ENCODE measurements at places on chromosomes 16 and 17.

DNA sequence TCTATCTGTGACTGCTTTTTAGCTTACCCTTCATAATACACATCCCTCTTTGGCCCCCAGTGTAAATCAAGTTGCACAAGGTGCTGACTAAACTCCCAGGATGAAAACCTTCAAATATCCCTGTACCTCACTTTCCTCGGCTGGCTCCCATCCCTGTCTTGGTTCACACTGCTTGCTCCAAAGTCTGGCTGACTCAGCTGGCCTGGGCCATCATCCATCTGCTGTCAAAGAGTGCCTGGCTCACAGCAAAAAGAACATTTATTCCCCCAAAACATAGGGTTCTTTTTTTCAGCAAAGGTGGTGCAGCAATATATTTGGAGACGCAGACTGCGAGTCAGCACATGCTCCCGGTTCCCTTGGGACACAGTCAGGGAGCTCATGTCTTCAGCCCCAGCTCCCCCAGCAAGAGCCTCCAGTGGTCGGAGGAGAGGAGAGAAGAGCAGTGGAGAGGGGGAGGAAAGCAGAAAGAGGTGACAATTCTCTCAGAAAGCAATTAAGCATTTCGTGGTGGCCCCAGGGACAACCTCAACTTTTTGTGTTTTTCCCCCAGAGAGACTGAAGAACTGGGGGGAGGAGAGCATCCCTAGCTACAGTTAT lies 26.1 kb downstream of the GPR142 start:
- no peak for DNase-seq

- DNase-seq = no peak
Observed at GRCh38 chr17:14902297-14902696, 362.8 kb downstream of the PMP22 start.

DNA sequence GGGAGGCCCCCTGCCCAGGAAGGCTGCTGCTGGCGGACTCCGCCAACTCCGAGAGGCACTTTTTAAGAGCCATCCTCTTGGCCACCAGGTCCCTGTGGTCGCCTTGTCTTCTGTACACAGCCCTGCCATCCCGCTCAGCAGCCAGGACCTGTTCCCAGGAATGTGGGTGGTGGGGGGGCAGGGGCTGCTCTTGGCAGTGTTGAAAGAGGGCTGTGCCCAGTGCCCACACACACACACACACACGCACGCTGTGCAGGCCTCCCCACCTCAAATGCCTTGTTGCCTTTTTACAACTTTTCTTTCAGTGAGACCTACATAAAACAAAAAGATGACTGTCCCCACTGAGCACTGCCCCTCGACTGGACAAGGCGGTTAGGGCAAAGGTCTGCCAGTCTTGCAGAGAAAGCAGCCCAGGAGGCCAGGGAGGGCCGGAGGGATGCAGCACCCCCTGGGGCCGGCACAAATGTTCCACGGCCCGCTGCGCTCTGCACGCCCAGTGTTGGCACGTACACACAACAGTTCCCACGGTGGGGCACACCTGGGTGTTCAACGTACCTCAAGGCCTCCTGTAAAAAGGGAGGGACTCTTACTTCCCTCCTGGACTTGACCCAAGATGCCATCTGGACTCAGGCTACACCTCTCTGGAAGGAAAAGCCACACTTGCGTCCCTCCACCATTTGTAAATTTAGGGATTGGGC lies 18.5 kb upstream of the PITPNA start:
- no peak for DNase-seq

DNA sequence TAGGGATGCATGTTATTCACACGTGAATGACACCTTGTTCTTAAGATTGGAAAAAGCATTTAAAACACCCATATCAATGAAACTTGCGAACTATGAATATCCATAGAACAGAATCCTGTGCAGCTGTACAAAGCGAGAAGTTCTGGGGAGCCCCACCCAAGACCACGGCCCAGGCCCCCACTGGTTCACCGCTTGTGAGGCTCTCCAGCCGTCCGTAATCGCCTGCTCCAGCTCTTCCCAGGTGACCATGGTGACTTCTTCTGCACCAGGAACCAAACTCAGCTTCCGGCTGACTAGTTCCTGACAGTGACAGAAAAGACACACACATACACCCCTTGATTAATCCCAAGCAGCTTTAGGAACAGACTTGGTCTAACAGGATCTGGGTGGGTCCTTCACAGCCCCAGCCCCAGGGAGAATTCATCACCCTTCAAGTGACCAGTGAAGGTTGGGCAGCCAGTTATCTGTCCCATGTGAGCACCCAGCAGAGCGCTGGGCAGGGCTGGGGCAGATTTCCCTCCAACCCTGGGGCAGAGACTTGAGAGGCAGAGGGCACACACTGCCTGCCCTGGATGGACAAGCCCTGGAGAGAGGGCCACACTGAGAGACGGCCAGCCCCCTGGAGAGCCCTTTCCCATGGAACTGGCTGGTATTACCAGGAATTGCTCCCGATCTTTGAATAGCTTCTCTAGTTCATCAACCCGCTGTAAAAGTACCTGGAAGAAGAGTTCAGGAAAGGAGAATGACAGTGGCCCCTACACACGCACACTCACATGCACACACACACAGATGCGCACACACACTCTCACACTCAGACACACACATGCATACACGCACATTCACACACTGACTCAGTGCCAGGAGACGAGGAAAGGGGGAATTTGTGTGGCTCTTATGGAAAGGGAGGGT lies 3.6 kb downstream of the QRICH2 start:
- DNase-seq = no peak

DNA sequence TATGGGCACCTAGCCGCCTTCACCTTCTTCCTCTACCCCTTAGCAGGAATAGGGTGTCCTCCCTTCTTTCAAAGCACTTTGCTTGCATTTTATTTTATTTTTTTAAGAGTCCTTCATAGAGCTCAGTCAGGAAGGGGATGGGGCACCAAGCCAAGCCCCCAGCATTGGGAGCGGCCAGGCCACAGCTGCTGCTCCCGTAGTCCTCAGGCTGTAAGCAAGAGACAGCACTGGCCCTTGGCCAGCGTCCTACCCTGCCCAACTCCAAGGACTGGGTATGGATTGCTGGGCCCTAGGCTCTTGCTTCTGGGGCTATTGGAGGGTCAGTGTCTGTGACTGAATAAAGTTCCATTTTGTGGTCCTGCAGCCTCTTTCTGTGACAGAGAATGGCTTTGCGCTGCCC lies 4.6 kb downstream of the TMUB2 start:
- no peak for DNase-seq

- DNase-seq = peak; percentile 74
Observed at GRCh38 chr16:81181013-81181720, 57.3 kb upstream of the BCO1 start.

DNA sequence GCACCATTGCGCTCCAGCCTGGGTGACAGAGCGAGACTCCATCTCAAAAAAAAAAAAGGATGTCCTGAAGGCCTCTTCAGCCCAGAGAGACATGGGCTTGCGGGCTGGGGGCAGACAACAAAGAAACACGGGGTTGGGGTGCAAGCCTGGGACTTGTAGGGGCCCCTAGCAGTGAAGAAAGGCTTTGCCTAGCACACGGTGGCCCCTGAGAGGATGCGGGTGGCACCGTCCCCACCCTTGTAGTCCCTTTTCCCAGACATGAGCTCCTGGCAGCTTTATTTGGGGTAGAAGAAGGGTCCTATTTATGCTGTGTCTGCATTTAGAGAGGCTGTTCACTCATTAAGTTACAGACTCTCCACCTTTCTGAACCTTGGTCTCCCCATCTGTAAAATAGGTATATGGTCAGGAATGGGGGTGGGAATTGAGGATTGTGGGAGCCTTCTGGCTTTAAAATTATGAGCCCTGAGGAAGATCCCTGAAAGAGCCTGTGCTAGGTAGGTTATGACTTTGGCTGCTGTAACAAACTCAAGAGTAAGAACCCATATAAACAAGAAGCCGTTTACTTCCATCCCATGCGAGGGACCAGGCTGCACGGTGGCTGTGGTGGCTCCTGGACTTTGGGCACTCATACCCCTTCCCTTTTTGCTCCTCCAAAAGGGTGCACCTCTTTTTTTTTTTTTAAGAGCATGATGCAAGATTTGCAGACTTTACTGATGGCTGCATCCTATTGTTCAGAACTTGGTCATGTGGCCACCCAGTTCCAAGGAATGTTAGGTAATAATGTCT lies 20.6 kb upstream of the ADGRG1 start:
- DNase-seq = no peak

DNA sequence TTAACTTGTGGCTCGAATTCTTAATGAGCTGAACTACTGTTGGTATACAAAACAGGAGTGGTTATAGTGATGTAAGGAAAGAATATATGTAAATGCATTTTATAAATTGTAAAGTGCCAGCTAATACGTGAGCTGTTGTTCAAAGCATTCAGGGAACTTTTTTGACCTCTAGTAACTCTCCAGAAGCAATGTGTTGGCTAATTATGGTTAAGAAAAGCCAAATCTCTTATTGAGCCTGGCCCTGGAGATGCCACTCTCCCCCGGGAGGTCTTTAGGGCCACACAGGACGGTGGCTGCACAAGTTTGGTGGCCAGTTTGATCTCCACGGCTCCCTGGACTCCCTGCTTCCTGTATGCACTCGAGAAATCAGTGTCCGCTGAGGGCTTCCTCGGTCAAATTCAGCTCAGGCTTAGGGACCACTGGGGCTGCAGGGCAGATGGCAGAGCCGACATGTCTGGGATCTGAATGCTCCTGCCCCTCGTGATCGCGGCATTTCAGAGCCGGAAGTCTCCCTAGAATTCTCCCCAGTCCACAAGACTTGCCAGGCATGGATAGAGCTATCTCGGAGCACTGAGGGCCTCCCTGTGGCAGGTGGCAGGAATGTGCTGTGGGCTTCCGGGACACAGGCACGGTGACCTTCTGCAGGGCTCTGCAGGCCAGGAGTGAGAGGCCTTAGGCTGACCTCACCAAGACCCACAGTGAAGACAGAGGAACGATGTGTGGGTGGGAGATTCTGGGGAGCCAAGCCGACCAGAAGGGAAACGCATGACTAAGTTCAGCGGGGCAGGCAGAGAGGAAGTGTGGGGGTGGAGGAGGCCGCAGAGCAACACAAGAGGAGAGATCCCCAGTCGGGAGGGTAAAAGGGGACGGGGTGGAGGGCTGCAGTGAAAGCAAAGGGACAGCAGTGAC lies 18.6 kb upstream of the PITPNM3 start:
- no peak for DNase-seq

- no peak for DNase-seq
Observed at GRCh38 chr17:43517615-43518386, 28.3 kb downstream of the ETV4 start.

GRCh38 chr17:73156887-73157520 lies 7.8 kb upstream of the SSTR2 start:
- DNase-seq = no peak

GRCh38 chr17:1146561-1147265 lies 33.1 kb downstream of the ABR start:
- DNase-seq = no peak

DNA sequence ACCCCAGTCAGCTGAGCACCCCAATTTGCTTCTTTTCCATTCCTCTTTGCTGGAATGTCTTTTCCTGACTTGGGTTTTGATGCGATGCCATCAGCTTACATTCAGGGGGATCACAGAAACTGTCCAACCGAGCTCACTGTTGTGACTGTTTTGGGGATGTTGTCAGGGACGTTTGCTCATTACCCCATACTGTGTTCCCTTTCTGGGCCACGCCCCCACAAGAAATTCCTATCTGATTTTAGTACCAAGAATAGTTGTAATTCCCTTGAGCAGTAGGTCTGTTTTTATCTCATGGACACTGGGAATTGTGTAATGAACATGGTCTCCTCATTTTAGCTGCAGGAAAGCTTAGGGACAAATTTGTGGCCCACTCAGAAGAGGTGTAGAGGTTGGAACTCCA lies 2.6 kb upstream of the NTN1 start:
- no peak for DNase-seq

GRCh38 chr16:4382795-4383357 lies 11.2 kb downstream of the VASN start:
- no peak for DNase-seq

DNA sequence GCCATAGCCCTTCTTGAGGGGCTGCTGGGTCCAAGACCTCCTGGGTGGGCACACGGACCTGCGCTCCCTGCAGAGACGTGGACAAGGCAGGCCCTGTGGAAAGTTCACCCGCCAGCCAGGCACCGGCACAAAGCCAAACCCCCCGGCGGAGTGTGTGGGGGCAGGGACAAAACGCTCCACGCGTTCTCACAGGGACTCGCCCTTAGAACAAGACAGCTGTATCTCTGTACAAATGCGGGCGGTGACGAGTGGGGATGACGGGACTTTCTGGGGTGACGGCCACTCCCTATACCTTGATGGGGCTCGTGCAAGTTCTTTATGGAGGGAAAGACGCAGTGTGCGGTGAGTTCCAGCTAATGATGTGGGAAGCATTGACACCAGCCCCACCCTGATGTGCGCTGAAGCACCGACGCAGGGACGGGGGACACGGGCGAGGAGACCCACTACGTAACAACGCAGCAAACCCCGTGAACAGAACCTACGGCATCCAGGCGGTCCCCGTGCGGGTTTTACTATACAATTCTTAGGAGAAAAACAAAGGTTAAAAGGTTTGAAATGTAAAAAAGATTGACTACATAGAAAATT lies 49.4 kb downstream of the LMF1 start:
- no peak for DNase-seq

GRCh38 chr16:21659124-21659523 lies 4.6 kb upstream of the OTOA start:
- no peak for DNase-seq

DNA sequence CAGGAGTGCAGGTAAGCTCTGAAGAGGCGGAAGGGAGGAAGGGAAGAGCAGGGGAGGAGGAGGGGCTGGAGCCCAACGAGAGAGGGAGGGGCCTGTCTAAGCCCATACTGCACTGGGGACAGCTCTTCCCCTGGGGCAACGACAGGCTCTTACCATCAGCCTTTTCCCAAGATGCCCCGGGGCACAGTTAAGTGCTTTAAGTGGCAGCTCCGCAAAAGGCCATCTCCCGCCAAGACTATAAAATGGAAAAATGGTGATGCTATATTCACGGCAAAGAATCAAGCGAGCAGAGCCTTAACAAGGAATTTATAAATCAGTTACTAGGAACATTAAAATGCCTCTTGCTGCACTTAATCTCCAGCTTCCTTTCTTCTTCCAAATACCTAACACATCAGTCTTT lies 110.2 kb upstream of the NLRP1 start:
- no peak for DNase-seq

DNA sequence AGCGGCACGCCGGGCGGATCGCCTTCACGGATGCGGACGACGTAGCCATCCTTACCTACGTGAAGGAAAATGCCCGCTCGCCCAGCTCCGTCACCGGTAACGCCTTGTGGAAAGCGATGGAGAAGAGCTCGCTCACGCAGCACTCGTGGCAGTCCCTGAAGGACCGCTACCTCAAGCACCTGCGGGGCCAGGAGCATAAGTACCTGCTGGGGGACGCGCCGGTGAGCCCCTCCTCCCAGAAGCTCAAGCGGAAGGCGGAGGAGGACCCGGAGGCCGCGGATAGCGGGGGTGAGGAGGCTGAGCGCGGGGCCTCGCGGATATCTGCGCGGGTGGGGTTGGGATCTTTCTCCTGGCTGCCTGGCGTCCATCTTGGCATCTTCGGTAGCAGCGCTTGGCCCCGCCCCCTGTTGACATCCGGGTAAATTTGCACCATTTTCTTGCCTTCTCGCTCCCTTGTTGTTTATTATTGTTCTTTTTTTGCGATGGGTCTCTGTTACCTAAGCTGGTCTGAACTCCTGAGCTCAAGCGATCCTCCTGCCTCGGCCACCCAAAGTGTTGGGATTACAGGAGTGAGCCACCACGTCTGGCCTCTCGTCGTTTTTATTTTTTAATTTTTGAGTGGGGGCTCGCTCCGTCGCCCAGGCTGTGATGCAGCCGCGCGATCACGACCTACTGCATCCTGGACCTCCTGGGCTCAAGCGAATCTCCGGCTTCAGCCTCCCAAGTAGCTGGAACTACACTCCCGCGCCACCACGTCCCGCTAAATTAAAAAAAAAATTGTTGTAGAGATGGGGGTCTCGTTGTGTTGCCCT lies 898 bp downstream of the TERF2IP start:
- DNase-seq = peak; percentile 58

GRCh38 chr17:42850954-42851353 lies at the start of gene AOC3:
TSS of gene AOC3 (plus strand) at chr17:42851199. CDS start at chr17:42851344, 145 bp downstream.
- no peak for DNase-seq
